ENCODE measurements at places on chromosomes 3 and 15. TPM values are rescaled to one million over a fixed set of nuclear protein-coding genes. Genes with fewer than 3 reads are reported as not detected.

The IMPG2 gene
- 0.05 TPM for polyA plus RNA-seq

- DNase-seq: no peak
These were observed 8.8 kb upstream of the CPOX start for GRCh38 chr3:98602078-98602678.

- DNase-seq: no peak
These were observed 58.8 kb upstream of the SLC7A14 start for GRCh38 chr3:170644711-170645110.

DNA sequence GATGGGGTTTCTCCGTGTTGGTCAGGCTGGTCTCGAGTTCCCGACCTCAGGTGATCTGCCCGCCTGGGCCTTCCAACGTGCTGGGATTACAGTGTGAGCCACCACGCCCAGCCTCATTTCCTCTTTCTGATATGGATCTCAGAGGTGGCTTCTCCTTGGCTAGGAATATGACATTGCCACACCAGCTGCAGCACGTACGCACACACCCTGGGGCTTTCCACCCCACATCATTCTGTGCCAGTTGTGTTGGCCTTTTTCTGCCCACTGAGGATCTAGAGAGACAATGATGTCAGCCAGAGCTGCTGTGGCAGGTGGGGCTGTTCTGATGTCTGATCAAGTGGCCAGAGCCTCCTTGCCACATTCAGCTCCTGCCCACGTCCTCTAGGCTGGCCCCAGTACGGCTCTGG, 29.0 kb downstream of the TMEM45A start:
- no peak for DNase-seq

GRCh38 chr3:145902166-145902565, 258.8 kb downstream of the PLOD2 start:
- no peak for DNase-seq
